Vagina (tissue), 2 donors: ENCODE measurements at places on chromosomes 4 and X.
A peak's percentile ranks its signal among the peaks of the same experiment; 100 is the strongest.

DNA sequence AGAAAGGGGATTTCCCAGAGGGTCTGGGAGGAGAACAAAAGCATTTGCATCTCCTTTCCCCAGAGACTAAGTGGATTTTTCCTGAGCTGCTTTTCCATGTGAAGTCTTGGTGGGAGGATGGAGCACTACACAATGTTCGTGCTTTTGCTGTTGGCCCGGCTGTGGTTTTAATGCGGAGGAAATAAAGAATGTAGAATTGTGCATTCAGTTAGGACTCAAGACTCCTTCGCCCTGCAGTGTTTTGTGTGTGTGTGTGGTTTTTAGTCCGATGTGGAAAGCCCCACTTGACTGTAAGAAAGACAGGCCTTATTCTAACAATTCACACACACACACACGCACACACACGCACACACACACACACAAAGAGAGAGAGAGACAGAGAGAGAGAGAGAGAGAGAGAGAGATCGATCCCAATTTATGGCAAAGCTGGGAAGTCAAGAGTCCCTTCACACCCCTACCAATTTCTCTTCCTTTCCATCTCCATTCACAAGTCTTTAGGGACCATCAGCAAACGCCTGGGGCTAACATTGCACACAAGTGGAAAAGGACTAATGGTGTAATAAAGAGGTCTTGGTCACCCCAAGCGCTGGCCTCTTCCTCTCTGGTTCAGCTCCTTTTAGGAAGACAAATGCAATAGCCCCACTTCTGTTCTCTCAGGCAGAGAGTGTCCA lies 44.2 kb downstream of the CLDN34 start:
- no peak for DNase-seq

DNA sequence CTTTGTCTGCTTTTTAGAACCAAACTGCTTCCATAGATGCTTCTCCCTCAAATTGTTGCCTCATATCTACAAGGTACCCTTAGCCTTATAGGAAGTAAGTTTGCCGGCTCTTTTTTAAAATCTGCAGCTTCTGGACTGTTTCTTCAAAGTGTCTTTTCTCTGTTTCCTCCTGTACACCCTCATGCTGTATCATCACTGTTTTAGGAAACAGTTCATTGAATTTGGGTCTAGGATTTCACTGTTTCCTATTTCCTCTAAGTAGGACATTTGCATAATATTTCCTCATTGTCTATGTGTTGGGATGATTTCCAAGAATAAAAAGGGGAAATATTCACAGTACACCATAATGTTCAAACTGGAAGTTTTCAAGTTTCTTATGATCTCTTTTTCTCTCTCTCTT lies 43.0 kb downstream of the BANK1 start:
- no peak for DNase-seq

- DNase-seq: peak; percentile 90
Observed at GRCh38 chr4:109702950-109703663, at the start of gene CASP6. Gene CASP6 (minus strand): TSS chr4:109703445. CDS start chr4:109703395, 50 bp downstream.

- no peak for DNase-seq
Observed at GRCh38 chrX:119249891-119250290, 13.8 kb downstream of the PGRMC1 start.

DNA sequence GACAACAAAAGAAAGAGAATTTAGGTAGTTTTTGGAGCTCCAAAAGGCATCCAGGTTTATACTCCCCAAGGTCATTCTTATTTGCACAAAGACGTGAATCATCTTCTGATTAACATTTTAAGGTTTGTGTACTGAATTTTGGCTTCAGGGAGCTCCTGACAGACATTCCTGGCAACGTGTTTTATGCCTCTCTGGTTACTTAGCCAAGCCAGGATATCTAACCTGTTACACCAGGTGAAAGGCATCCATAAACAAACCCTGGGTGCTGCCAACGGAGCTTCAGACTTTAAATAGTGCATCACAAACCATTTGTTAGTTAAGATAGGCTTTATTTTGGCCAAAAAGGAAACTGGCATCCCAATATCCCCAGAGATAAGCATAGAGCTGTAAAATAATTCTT lies 997.3 kb downstream of the ARAP2 start:
- DNase-seq: no peak

DNA sequence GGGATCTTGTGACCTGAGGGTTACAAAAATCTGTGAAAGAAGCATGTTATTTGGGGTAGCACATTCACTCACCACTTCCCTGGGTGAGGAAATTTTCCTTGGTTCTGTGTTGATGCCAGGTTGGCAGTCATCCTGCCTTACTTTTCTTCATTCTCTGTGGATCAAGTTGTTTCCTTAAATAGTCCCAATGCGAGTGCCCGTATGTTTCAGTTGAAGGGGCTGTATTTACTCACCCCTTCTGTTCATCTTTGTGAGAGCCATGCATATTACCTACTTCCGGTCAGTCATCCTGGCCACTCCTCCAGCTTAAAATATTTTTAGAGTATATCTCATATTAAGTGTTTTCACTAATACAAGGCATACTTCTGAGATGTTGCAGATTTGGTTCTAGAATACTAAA lies 2.6 kb upstream of the UGT2B7 start:
- no peak for DNase-seq

DNA sequence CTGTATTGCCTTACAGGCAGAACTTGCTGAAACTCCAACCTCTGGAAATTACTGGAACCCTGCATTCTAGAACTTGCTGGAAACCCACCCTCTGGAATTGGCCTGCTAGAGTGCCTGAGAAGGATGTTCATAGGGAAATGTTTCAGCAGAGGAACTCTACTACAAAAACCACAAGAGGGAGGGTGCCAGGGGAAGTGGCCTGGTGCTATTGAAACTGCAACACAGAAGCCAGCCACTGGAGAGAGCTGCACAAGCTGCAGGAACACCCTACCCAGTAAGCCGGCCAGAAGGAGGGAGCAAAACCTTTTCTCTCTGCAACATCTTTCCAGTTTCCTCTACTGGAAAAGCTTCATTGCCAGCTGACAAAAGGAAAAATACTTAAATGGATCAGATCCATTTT lies 2.5 kb upstream of the BRWD3 start:
- no peak for DNase-seq

GRCh38 chr4:86657910-86658309 lies 63.8 kb downstream of the PTPN13 start:
- no peak for DNase-seq

GRCh38 chr4:54054501-54054900 lies 9.9 kb downstream of the CHIC2 start:
- DNase-seq: no peak

DNA sequence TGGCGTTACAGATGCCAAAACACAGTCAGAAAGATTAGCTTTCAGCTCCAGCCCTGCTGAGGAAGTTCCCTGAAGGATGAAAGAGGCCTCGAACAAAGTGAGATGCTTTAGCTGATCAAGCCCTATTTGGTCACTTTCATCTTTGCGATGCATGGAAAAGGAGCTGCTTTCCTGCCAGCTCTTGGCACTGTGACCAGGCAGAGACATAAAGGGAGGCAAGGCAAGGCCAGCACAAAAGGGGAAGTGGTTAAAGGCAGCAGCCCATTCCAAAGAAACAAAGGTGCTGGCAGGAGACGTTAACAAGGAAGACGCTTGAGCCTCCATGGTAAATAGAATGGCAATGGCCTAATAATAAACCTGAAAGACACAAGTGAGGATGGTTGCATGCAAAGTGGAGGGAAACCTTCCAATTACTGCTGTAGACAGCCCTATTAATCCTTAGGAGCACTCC lies 617.1 kb upstream of the INTU start:
- no peak for DNase-seq

DNA sequence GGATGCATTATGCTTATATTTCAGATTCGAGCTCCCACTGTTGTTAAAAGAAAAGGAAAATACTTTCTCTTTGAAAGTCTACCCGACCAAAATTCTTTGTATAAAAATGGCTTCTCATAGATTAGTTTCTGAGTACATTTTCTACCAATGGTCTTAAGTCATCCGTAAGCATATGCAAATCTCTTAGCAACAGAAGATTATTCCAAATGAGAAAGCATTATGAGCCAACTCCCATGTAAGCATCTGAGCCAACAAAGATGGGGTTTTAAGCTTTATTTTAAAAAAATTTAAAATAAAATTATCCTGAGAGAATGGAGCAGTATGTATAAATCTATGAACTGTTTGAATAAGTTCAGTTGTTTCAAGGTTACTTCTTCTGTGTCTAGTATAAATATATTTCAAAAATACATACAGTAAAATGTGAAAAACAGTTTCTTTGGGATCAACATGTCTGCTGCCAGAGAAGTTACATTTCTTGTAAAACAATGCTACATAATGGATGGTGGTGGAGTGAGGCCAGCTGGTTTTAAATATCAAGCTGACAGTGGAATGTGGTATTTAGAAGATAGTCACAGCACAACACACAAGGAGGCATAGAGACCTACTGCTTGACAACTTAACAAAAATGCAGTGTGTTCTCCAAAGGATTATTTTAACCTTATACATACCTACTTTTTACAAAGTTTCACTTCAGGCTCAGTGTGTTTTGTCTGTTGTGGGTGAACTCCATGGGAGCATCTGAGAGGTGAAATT lies 199.5 kb upstream of the DIPK2B start:
- DNase-seq: no peak

DNA sequence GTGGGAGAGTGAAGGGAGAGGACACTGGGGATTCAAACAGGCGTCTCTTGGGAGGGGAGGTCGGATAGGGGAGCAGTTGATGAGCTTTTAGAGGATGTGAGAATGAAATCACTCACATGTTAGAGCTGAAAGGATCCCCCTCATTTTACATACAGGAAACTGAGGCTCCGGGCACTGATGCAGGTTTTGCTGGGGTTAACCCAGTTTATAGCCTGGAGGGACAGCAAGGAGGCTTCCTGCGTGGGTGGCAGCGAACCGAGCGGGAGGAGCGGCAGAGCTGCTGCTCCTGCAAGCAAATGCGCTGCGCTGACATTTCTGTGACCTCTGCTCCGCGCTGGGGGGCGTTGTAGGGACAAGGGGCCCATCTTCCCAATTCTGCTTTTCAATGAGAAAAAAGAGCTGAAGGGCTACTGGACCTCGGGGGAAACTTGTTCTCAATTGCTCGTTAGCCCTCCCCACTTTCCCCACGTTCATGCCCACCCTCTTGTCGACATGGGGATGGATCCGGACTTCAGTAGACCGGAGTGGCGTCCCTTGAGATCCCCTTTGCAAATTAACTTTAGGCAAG lies 1.2 kb upstream of the NEUROG2 start:
- DNase-seq: no peak

- DNase-seq: no peak
Observed at GRCh38 chr4:18689308-18690115, 668.0 kb upstream of the LCORL start.

GRCh38 chr4:27928761-27929540 lies 1068.3 kb downstream of the STIM2 start:
- DNase-seq: no peak

DNA sequence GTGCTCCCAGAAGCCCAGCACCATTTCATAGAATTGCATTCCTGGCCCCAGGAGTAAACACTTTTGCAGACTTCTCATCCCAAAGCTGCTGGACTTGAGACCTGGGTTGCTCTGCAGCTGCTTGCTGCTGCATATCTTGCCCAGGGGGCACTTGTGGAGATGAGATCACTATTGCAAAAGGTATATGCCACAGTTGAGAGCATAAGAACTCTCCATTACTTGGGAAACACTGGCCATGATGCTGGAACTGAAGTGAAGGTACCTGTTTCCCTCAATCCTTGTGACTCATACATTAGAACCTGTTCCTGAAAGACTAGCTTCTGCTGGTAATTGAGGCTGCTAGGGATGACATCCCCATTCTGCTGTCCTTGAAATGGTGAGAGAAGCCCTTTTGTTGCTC lies 43.1 kb upstream of the WDR1 start:
- DNase-seq: no peak

GRCh38 chr4:5789141-5789540 lies 78.1 kb downstream of the EVC start:
- no peak for DNase-seq

DNA sequence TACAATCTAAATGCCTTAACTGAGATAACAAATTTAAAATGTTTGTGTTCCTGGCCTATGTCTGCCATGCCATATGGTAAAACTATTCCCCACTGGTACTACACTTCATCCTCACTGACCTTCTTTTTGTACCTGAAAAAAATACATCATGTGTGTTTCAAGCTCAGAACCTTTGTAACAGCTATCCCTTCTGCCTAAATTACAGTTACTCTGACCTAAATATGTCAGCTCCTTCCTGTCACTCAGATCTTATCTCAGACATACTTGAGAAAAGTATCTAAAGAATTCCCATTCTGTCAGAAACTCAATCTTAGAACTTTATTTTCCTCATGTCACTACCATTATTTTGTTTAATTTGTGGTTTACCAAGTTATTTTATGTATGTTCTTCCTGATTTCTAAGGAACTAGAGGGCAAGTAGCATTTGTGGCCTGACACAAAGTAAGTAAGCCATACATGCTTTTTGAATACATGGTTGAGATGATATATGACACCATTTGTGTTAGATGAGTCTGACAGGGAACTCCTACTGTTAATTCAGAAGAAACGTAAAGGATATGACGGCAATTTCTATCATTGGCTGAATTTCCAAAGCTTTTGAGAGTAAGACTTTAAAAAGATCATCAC lies 456.5 kb upstream of the NDST3 start:
- no peak for DNase-seq

- no peak for DNase-seq
Observed at GRCh38 chr4:3629665-3630064, 97.4 kb upstream of the LRPAP1 start.

DNA sequence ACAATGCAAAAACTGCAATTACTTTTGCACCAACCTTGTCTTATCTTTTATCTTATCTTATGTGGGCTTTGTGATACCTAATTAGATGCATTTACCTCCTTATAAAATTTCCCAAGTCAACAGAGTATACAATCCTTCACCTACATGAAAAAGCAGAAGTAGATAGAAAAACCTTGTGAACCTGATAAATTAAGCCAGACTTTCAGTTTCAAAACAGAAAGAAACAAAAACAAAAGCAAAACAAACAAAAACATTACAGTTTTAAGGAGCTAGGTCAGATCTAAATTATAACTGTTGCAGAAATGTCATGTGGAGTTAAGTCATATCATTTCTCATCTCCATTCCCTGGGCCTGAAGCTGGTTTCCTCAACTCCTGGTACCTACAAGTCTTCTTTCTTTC lies 24.9 kb upstream of the CXXC4 start:
- DNase-seq: no peak

- DNase-seq: no peak
Observed at GRCh38 chr4:137206781-137207180, 325.5 kb downstream of the PCDH18 start.

GRCh38 chr4:38684271-38684670 lies 20.3 kb downstream of the KLF3 start:
- no peak for DNase-seq

- no peak for DNase-seq
Observed at GRCh38 chr4:111213531-111213930, 590.7 kb upstream of the PITX2 start.

GRCh38 chr4:74370912-74371311 lies 6.0 kb downstream of the EREG start:
- DNase-seq: no peak
